ENCODE measurements at places on chromosomes 6 and 20.

DNA sequence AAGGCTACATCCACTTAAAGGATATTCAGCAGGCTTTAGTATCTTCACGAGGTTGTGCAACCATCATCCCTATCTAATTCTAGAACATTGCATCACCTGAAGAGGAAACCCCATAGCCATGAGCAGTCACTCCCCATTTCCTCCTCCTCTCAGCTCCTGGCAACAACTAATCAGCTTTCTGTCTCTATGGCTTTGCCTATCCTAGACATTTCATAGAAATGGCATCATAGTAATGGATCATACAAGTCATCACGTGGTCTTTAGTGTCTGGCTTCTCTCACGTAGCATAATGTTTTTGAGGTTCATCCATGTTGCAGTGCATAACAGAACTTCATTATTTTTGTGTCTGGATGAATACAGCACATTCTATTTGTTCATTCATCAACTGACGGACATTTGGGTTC is 20.5 kb downstream of the SNAI1 start:
- DNase-seq: no peak

DNA sequence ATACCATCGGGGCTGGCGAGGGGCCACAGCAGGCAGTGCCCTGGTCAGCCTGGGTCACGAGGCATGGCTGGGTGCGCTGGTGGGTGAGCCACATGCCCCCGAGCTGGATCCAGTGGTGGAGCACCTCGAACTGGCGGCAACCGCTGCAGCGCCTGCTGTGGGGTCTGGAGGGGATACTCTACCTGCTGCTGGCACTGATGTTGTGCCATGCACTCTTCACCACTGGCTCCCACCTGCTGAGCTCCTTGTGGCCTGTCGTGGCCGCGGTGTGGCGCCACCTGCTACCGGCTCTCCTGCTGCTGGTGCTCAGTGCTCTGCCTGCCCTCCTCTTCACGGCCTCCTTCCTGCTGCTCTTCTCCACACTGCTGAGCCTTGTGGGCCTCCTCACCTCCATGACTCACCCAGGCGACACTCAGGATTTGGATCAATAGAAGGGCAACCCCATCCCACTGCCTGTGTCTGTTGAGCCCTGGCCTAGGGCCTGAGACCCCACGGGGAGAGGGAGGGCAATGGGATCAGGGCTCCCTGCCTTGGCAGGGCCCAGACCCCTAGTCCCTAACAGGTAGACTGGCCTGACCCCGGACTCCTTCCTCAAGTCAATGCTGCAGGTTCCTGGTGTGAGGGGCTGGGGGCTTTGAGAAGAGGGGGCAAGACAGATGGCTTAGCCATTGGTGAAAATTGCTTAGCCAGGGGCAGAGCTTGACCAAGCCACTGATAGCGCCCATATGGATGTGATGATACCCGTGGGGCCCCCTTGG is 598 bp downstream of the TMEM239 start:
- no peak for DNase-seq

DNA sequence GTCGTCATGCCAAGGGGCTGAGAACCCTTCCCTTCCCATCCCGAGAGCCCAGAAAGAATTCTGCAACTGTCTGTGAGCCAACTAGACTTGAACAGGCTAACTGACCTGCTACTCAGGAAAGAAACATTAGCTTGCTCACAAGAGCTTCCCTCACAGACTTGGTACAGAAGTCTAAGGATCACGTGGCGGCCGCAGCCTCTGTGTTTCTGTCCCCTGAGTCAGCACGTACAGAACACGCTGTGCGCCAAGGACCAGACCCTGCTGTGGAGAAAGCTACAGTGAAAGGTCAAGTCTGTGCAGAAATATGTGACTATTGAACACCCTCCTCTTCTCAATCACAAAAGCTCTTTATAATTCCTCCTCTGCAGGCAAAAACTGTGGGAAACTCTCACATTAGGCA is 151.3 kb upstream of the QKI start:
- no peak for DNase-seq

- DNase-seq: no peak
Observed at GRCh38 chr6:20112241-20112640, 100.0 kb downstream of the MBOAT1 start.

DNA sequence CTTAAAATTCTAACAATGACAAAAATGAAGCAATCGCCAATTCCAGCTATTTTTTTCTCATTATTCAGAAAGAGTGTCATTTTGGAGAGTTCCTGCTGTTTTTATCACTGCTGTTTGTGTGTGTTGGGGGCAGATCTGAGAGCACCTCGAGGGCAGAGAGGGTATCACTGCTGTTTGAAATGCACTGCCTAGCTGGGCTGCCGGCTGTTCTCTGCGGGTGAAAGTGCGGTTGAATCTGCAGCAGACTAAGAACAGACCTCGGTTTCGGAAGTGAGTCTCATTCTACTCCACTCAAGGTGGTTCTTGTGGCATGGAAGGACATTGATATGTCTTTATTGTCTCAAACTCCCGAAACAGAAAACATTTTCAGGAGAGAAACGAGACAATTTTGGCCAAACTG is 18.3 kb downstream of the INSM1 start:
- no peak for DNase-seq

DNA sequence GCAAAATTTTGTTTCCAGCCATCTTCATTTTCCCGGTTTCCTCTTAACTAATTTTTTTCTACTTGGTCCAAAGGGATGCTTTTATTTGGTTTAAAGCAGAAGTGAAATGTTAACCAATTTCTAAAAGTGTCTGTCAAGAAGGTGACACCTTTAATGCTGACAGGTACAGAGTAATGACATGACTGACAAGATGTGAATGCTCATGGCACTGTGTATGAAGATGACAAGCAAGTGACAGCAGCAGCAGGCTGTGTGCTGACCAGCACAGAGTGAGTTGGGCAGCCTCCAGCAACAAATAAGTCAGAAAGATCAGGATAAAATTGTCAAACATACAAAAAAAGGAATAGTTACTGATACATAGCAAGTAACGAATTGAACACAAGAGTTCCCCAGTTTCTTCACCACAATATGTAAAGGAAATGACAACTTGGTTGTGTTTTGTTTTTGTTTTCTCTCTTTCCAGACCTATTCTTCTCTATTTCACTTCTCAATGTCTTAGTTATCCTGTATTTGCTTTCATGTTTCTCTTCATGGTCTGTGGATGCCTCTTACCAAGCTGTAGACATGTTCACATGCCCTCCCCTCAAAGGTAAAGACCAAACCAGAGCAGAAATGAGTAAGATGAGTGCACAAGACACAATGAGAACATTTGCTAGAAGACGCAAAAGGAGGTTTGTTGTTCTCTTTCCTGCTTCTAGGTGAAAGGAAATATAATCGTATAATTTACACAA is 174.9 kb downstream of the FRK start:
- DNase-seq: no peak

DNA sequence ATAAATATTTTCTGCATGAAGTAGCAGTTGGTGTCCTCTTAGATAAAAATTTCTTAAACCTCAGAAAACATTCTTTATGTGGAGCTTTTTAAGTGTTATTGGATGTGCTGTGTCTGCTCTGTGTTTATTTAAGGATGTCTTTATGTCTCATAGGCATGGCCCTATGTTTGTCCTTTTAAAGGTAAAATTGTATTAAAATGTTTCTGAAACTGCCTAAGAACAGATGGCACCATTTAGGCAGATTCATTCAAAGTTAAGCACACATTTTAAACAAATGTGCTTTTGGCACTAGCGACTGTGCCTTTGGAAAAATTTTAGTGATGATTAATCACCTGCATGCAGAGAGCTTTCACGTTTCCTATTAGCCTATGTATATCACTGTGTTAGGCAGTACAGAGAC is 125.2 kb downstream of the KIF6 start:
- DNase-seq: peak; percentile 1

DNA sequence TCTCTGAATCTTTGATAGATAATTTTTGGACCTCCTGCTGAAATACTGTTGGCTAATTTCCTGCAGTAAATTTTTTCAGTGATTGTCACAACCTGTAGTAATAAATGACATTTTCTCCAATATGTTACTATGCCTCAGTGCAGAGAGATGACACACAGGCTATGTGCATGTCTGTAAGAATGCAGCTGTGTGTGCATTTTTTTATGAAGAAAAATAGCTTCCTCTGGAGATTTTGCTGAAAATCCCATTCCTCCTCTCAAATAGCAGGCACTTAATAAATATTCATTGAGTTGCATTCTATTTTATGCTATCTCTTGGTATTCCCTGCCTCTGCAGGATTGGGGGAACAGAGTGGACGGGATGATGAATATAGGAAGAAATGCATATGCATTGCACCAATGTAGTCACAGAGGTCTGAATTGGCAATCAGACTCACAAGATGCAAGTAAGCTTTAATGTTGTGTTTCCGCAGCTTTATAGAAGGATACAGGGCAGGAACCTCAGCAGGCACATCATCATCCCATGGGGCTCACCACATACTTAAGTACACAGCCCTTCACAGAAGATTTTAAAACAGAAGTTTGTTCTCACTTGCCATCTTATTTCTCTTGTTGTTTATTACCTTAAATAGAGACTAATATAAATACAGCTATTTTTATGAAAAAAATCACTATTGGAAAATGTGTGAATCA is 474.7 kb downstream of the EPM2A start:
- DNase-seq: no peak

DNA sequence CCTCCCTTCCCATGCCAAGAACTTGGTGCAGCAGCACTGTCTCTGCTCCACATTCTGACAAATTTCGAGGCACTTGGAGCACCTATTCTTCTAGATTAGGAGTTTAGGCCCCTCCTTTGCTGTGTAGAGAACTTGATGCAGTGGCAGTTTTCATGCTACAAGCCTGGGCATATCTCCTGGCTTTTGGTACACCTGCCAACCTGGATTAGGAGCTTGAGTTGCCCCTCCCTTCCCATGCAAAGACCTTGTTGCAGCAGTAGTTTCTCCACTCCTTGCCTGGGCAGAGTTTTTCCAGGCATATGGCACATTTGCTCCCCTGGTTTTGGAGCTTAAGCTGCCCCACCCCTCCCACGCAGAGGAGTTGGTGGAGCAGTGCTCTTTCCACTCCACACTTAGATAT is 956.1 kb downstream of the EYS start:
- no peak for DNase-seq

DNA sequence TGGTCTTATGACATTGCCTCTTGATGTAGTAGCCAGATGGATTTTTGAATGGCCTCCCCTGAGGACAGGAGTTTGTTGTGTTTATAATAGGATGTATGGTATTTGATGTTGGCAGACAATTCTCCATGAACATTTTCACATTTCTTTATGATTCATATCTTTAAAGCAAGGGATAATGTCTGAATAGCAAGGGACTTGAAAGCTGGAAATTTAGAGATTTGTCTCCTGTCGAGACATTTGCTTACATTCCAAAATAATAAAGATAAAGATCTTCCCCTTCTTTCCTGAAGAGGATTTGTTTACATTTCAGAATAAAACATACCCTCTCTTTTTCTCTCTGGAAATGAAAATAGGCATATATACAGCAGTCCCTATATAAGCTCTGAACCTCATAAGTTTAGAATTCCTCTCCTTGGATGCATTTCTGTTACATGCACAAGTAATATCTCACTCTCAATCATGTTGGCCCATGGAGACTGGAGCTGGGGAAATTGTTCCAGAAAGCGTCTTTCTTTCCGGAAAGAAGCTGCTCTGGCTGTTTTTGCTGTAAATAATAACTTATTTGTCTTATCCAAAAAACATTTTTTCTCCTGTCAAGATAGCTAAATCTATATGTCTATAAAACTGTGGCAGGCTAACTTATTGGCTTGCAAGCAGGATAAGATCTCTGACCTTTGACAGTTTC is 42.5 kb upstream of the ASCC3 start:
- no peak for DNase-seq

DNA sequence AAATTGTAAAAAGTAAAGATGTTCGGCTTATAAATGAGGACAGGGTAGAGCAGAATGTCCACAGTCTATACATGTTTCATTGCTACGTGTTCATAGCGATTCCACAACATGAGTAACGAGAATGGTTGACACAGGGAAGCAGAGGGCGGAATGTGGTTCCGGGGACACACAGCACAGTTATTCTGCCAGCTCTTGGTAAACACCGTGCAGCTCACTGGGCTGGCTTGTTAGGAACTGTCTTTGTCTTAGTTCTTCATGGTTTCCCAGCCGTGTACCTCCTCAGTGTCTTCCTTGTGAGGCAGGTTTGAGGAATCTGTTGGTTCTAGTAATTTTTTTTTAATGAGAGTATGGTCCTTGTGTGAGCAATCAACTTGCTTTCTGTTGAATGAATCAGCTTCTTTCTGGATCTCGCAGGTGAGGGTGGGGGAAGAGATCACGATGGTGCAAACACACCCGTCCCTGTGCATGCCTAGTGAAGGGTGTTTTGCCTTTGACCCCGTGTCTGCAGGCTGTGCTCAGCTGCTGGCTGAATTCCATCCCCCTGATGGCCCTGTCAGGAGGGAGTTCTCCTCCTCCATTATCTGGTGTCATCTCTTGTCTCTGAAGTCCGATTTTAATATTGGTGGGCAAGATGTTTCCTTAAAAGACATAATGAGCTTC is 168.2 kb downstream of the SMOC2 start:
- no peak for DNase-seq

- peak; percentile 25 for DNase-seq
Observed at GRCh38 chr6:135675862-135676261, 175.6 kb upstream of the PDE7B start.
